ENCODE measurements at places on chromosomes 13 and 19.

DNA sequence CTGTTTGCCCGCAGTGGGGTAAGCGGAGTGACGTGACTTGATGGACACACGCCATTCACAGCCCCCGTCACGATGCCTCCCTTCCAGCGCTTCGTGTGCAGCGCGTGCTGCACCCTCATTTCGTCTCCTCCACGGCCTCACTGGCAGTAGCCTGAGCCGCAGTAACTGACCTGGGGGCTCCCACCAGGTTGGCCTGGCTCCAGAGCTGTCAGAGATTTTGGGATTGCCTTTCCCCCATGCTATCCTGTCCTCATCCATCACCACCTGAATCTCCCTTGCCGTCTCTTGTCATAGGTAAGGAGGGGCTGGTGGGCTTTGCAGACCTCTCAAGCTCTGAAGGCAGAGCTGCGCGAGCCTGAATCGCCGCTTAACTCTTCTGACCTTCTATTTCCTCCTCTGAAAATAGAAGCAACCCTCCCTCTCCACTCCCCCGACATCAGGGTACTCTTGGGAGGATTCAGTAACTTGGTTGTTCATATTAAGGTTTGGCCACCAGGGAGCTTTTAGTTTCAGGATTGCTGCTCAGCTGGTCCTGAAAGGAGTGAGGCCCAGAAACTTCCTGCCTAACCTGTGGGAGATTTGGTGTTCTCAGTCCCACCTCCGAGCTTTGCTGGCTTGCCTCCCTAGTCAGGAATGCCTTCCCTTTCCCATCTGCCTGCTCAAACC is 27.9 kb downstream of the SIGLEC5 start:
- no peak for DNase-seq

GRCh38 chr13:35566340-35566739 is 89.9 kb upstream of the MAB21L1 start:
- DNase-seq, result no peak

- no peak for DNase-seq
Observed at GRCh38 chr13:92941167-92941566, 285.4 kb upstream of the GPC6 start.

DNA sequence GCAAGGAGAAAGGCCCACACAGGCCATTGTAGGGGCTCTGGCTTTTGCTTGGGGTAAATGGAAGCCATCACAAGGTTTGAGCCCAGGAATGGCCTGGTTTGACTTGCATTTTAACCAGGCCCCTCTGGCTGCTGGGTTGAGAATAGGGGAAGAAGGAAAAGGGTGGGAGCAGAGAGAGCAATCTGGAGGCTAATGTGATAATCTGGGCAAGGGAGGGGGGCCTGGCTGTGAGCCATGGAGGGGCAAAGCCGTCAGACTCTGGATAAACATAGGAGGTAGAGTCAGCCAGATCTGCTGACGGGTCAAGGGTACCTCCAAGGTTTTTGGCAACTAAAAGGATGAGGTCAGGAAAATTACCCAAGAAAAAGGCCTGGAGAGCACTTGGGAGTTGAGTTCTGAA is 41.6 kb downstream of the RFX2 start:
- no peak for DNase-seq

GRCh38 chr19:17824339-17824738 is 3.0 kb upstream of the INSL3 start:
- DNase-seq, result no peak

GRCh38 chr19:6056801-6057650 is 53.3 kb downstream of the RFX2 start:
- no peak for DNase-seq

DNA sequence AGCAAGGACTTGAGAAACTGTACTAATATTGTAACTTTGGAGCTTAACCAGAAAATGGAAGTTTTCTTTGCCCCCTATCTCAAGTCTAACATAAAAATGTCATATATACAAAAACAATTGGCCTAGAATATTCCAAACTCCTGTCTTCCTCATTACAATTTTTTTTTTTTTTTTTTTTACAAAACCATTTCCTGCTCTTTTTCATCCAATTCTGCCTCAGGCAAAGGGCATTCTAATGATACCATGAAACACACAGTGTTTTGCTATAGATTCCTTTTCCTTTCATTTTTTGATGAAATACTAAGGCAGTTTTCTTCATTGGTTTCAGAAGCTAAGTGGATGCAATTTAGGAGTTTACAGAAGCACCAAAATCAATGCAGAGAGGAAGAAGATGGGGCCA is 119.7 kb downstream of the LHFPL6 start:
- DNase-seq, result no peak

DNA sequence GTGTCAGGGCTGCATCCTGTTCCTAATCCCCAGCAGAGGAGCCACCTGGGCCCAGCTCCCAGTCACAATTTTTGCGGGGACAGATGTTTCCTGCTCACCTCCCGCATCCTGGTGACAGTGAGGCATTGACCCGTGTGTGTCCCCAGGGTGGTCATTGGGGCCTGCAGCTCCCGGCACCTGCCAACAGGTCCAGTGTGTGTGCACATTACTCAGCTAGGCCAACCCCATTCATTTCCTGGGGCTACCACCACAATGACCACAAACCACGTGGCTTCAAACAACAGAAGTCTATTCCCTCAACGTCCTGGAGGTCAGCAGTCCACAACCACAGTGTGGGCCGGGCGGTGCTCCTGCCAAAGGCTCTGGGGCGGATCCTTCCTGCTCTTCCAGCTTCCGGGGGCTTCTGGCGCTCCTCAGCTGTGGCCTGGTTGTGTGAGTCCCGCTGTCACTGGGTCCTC is 11.9 kb upstream of the F2RL3 start:
- no peak for DNase-seq

DNA sequence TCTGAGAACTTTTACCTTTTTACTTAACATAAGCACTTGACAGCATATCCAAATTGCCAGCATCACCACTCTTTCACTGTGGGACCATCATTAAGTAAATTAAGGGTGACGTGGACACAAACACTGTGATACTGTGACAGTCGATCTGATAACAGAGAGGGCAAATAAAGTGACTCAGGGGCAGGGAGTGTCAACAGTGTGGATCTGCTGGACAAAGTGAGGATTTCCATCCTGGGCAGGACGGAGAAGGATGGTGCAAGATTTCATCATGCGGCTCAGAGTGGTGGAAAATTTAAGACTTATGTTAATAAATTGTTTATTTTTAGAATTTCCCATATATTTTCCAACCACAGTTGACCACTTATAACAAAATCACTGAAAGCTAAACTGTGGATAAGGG is 60.0 kb upstream of the WDFY2 start:
- DNase-seq, result peak; percentile 45

DNA sequence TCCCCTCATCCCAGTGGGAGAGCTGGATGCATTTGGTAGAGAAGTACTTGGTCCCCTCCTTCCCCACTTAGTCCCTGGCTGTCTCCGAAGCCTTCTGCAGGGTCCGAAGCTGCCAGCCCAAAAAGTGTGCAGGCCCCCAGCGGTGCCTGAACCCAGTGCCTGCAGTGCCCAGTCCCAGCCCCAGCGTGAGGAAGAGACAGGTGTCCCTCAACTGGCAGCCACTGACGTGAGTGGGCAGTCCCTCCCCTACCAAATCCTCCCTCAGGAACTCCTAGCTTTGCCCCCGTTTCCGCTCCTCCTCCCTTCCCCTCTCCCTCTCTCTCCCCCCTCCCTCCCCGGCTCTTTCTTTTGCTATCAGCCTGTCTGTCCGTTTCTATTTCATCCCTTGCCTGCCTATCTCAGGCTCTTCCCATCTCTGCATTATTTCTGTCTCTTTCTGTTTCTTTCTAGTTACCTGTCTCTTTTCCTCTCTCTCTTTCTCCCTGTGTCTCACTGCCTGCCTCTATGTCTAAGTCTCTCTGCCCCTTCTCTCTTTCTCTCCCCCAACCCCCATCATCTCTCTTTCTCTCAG is 1.8 kb upstream of the LTBP4 start:
- DNase-seq, result no peak

DNA sequence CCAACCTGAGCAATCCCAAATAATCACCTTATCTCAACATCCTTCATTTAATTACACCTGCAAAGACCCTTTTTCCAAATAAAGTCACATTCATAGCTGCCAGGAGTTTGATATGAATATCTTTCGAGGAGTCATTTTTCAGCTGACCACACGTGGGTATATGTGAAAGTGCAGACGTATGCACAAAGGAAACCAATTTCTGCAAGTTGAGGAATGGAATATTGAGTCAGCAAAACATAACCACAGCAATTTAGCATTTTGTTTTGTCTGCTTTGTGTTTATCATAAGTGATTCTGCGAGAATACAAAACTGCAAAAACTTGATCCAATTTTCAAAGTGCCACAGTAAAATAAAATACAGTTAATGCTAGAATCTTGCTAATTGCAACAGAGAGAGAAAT is 295.9 kb downstream of the SUCLA2 start:
- no peak for DNase-seq

DNA sequence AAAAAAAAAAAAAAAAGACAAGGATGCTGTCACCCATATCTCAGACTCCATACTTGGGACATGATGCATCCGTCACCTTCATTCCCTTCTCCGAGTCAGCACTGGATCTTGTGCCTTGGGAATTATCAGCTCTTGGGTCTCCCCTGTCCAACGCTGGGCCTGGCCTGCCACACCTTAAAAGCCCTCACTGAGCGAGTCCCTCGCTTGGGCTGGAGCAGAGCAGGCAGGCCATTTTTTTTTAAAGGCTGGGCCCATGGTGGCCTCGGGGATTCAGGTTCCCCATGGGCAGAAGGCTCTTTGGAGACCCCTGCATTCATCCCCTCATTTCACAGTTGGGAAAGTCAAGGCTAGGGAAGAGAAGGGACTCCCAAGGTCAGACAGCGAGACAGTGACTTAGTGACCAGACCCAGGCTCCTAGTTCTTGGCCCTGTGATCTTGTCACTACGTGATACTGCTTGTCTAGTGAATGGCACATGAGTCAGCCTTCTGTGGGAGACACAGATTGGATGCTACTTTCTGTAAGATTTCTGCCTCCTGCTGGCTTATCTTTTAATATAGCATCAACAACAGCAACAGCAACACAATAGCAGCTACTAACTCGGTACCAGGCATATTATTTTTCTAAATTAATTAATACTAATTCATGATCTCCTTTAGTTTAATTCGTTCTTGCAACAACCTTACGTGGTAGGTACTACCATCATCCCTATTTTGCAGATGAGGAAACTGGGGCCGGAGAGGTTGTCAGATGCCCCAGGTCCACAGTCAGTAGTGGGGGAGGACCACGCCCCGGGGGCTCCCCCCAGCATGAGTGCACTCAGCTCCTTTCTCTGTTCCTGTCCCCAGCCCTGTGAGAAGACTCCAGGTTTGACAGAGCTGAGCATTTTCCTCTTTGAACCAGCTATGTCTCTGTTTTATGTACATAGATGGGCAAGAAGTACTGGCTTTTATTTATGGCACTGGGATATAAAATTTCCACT is 27.4 kb upstream of the ZNF536 start:
- DNase-seq, result no peak

DNA sequence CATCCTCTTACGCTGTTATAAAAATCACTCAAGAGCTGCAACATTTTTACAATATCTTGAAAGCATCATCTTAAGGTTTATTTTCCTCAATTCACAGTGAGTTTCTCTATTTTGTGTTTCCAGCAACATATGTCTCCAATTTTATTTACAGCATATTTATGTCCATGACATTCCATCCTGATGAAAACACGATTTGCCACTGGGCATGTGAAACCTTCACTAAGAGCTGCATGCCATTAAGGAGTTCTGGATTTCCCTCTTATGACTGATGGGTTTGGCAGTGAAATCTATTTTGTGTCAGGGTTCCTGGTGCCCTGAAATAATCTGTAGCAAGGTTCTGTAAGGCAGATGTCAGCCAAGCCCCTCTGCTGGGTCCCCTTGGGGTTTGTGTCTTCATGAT is 527.6 kb upstream of the KLF12 start:
- no peak for DNase-seq

GRCh38 chr19:7524992-7525739 is 2.7 kb downstream of the MCOLN1 start:
- DNase-seq, result no peak

- peak; percentile 90 for DNase-seq
Observed at GRCh38 chr19:9796113-9796773, 22.6 kb downstream of the FBXL12 start.

DNA sequence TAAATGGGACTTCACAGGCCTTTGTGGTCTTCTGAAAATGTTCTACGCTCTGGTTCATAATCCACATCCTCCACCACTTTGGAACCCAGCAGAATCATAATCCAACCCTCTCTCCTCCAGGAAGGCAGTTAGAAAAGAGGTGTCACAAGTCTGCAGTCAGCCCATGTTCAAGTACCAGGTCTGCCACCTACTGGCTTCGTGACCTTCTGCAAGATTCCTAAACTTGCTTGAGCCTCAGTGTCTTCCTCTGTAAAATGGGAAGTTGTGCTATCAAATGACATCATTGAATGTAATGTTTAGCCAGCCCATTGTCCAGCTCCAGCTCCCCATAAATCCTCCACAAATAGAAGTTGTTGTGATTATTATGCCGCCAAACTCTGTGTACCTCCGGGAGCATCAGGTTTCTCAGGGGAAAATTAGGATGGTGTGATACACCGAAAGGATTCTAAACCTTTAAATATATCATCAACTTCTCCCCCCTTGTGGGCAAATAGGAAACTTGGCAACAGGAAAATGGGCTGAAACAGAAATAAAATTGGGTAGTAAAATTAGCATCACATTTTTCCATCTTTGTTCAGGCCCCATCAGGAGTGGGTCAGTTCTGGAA is 109.7 kb downstream of the NUFIP1 start:
- DNase-seq, result no peak

- no peak for DNase-seq
Observed at GRCh38 chr13:44934724-44935123, 54.5 kb downstream of the NUFIP1 start.

- no peak for DNase-seq
Observed at GRCh38 chr13:39391761-39392160, 211.2 kb downstream of the LHFPL6 start.

GRCh38 chr13:101490406-101491015 is 38.0 kb downstream of the ITGBL1 start:
- DNase-seq, result no peak

GRCh38 chr13:42398533-42398932 is 126.6 kb downstream of the AKAP11 start:
- DNase-seq, result peak; percentile 72

DNA sequence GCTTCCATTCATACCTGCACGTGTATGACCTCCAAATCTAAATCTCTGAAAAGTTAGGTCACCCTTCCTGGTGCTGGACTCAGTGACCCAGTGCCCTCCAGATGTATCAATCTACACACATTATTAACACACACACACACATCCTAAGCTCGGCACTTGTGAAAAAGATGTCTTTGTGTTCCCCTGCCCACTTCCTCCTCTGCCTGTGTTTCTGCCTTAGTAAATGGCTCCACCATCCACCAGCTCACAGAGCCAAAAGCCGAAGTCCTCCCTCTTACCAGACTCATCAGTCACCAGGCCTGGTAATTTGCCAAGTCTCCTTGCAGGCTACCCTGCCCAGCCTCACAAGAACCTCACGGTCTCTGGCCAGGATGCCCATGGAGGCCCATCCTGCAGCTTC is 131.5 kb downstream of the SHISA2 start:
- DNase-seq, result no peak

DNA sequence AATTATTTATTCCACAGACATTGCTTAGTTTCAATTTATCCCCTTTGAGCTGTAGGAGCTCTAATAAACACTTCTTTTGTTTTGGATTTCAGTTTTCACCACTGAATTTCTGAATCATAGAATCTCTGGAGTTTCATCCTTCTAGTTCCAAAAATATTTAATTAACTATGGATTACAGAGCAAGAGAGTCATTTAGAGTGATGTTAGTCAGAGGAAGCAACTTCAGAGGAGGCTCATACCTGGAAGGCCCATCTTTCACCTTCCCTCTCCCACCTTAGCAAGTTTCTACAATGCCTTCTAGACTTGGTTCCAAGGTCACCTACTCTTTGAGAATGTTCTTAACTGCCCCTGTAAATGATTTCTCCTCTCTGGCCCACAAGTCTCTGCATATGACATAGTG is 353.2 kb downstream of the SPRY2 start:
- no peak for DNase-seq

GRCh38 chr13:103607995-103608394 is 541.8 kb upstream of the SLC10A2 start:
- no peak for DNase-seq
